ENCODE measurements at places on chromosomes 1 and 21. TPM values are rescaled to one million over a fixed set of nuclear protein-coding genes. Genes with fewer than 3 reads are reported as not detected.

- no peak for DNase-seq
- no peak overlapping the region for H3K4me3 ChIP-seq
- no peaks in the 10 kb centered on the region for H3K27me3 ChIP-seq
- no peak overlapping the region for H3K27ac ChIP-seq
- no peaks in the 10 kb centered on the region for H3K36me3 ChIP-seq
Observed at GRCh38 chr1:197327776-197328364, 59.8 kb downstream of the CRB1 start.

DNA sequence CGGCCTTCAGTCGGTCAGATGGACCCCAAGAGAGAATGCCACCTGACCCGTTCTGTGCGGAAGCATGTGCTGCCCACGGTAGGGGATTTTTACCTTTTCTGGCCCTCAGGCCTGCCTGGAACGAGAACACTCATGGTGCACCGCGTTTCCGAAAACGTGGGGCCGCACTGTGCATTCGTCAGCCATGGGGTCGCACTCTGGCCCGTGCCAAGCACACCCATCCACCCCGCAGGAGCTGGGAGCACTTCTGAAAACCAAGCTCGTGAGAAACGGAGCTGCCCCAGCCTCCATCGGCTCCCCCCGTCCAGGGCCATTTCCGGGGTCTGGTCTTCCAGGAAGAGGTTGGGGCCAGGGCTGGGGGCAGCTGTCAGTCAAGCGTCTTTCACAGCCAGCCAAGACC, 72.8 kb downstream of the PRDM16 start:
- H3K27ac ChIP-seq = no peak overlapping the region
- no peaks in the 10 kb centered on the region for H3K27me3 ChIP-seq
- no peak overlapping the region for H3K4me3 ChIP-seq
- DNase-seq = no peak
- no peaks in the 10 kb centered on the region for H3K4me1 ChIP-seq
- no peaks in the 10 kb centered on the region for H3K36me3 ChIP-seq

DNA sequence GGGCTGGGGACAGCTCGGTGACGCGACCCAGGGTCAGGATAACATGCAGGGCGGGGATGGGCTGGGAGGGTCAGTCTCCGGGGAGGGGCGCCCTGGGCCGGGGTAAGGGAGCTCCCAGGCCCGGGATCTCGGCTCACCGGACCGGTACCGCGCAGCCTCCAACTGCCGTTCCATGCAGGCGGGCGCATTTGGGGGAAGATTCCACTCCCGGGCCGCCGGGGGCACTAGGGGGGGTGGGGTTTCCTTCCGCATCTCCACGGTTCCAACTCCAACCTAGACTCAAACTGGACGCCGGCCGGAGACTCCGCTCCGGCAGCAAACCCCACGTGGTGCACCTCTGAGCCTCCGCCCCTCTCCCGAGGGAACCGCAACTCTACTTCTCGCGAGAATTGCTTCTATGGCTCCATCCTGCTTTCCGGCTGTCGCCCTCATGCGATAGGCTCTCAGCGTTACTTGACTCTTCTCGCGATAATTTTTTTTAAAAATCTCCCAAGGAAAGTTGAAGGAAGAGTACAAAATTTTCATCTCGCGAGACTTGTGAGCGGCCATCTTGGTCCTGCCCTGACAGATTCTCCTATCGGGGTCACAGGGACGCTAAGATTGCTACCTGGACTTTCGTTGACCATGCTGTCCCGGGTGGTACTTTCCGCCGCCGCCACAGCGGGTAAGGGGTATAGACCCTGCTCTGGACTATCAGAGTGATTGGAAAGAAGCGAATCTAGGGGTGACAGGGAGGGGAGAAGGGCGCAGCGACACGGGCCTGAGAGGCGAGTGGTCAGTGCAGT, at the start of the genes ATP5PB and WDR77:
Gene ATP5PB, plus strand, starts transcription at position 547 of the 785 bp plus-strand sequence. Its CDS starts 78 bp downstream, at position 625.
Gene WDR77, minus strand, starts transcription at position 339 of the 785 bp plus-strand sequence. Its CDS starts 87 bp downstream, at position 252.
- H3K27me3 ChIP-seq = no peaks in the 10 kb centered on the region
- DNase-seq = peak; percentile 93
- peak within 1 kb of the TSS; percentile 90 for H3K27ac ChIP-seq
- no peaks in the 10 kb centered on the region for H3K4me1 ChIP-seq
- no peaks in the 10 kb centered on the region for H3K36me3 ChIP-seq

DNA sequence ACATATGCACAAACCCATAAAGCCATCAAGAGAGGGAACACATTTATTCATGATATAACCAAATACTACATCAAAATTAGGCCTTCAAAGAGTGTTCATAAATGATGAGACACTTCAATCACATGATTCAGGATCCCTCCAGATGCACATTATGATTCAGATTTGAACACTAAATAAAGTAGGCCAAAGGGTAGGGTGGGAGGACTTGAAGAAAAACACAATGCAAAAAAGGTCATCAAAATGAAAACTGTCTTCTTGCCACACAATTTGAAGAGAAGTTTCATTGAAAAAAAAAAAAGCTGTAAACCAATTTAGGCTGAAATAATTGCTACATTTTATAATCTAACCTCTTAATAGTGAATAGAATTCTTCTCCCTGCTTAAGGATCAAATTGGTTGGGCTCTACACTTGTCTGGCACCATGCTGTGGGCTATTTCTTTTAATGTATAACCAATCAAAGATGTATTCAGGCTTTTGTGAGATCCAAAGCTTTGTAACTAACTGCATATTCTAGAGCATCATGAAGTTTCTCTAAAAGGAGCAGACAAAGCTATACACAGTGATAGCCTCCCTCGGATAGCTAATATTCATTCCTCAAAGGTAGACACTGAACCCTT, 58.1 kb downstream of the ZSWIM5 start:
- H3K27me3 ChIP-seq = no peaks in the 10 kb centered on the region
- no peak overlapping the region for H3K27ac ChIP-seq
- H3K4me1 ChIP-seq = no peaks in the 10 kb centered on the region
- H3K36me3 ChIP-seq = no peaks in the 10 kb centered on the region

- H3K27me3 ChIP-seq = no peaks in the 10 kb centered on the region
- no peak overlapping the region for H3K27ac ChIP-seq
- H3K4me3 ChIP-seq = no peak overlapping the region
- no peaks in the 10 kb centered on the region for H3K4me1 ChIP-seq
Observed at GRCh38 chr1:179550746-179551682, 24.7 kb downstream of the NPHS2 start.

DNA sequence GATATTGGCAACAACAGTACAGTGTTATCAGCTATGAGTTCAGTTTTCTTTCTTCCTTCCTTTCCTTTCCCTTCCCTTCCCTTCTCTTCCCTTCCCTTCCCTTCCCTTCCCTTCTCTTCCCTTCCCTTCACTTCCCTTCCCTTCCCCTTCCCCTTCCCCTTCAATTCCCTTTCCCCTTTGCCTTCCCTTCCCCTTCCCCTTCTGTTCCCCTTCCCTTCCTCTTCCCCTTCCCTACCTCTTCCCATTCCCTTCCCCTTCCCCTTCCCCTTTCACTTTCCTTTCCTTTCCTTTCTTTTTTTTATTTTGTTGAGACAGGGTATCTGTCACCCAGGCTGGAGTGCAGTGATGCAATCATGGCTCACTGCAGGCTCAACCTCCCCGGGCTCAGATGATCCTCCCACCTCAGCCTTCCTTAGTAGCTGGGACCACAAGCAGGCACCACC, 72.3 kb upstream of the CAPZB start:
- H3K4me3 ChIP-seq = no peak overlapping the region
- H3K36me3 ChIP-seq = no peaks in the 10 kb centered on the region
- no peaks in the 10 kb centered on the region for H3K27me3 ChIP-seq
- H3K4me1 ChIP-seq = no peaks in the 10 kb centered on the region
- DNase-seq = no peak

DNA sequence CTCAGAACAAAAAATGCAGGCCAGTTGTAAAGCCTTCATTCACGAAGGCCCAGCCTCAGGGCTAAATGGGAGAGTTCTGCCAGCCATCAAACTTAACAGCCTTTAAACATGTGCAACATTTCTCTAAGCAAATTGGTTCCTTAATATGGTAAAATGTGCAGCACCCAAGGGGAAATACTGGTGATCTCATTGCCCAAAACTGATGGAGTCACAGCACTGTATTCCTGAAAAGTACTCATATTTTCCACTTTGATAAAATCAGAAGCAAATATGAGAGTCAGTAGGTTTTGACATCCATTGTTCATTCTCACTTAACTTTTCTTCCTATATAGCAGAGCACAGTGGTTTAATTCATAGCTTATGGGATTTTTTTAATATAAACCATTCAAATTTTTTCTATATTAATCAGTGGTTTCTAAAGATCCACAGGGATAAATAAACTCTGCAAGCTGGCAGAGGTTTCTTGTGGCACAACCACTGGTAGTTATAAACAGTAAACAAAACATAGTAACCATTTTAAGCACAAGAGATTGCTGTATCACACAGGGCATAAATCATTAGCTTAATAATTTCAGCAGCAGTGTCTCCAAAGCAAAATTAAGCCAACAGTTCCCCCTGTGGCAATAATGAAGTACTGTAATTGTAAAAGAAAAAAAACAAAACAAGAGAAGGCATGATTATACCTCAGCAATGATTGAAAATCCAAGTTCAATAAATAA, 106.9 kb upstream of the LYPLAL1 start:
- no peaks in the 10 kb centered on the region for H3K36me3 ChIP-seq
- no peaks in the 10 kb centered on the region for H3K4me1 ChIP-seq
- no peak overlapping the region for H3K27ac ChIP-seq

DNA sequence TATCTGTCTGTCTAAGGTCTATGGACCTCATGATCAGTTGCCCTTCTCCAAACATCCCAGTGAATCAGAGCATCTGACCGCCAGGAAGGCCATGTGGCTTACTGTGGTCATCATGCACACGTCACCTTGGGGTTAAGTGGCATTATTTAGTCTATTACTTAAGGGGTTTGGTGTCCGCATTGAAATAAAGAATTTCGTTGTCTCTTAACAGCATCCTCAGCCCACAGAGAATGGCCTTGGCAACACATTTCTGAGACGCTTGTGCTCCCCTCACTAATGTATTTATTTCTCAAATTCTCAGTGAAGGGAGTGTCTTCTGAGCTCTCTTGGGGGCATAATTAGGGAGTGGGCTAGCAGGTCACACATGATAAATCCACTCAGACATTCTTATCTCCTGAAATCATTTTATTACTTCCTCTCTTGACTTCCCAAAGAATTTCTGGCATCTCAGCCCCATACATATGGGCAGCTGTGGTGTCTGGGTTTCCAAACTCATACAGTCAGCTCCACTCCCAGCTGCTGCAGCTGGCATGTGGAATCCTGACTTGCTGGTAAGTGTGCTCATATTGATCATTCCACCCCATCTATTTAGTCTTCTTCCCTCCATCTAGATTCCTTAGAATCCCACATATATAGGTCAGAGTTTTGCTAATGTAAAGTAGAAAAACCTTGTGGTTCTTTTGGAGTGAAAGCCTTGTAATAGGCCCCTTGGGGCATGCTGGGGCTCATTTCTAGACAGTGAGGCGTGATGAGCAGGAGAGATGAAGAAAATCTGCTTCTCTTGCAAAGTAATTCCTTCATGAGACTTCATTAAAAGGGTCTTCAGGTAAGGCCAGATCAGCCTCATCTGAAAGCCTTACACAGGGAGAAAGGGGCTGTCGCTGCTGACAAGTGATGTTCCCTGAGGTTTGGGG, 110.5 kb downstream of the HHAT start:
- no peak for DNase-seq
- H3K27me3 ChIP-seq = no peaks in the 10 kb centered on the region
- H3K27ac ChIP-seq = no peak overlapping the region
- H3K4me1 ChIP-seq = no peaks in the 10 kb centered on the region
- H3K36me3 ChIP-seq = no peaks in the 10 kb centered on the region

DNA sequence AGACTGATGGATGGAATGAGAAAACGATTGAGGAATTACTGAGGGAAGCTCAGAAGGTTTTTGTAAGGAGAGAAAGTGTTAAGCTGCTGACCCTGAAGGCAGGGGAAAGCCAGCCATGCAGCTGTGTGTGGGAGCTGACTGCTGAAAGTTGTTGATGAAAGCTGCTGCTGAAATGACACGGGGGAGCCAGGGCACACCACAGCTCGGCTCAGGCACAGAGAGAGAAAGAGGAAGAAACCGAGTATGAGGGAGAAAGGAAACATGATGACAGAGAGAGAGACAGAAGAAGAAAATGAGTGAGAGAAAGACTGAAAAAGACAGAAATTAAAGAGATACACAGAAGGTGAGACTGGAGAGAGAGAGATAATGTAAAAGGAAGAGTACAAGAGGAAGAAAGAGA, 115.5 kb downstream of the LRRC53 start:
- no peaks in the 10 kb centered on the region for H3K27me3 ChIP-seq
- no peaks in the 10 kb centered on the region for H3K36me3 ChIP-seq
- no peaks in the 10 kb centered on the region for H3K4me1 ChIP-seq
- DNase-seq = no peak
- H3K27ac ChIP-seq = no peak overlapping the region

GRCh38 chr1:212067787-212068186, 32.2 kb downstream of the DTL start:
- no peak overlapping the region for H3K27ac ChIP-seq
- no peaks in the 10 kb centered on the region for H3K27me3 ChIP-seq
- no peak for DNase-seq
- no peak overlapping the region for H3K4me3 ChIP-seq
- no peaks in the 10 kb centered on the region for H3K36me3 ChIP-seq

- H3K36me3 ChIP-seq = no peaks in the 10 kb centered on the region
- no peak for DNase-seq
- no peak overlapping the region for H3K27ac ChIP-seq
- no peaks in the 10 kb centered on the region for H3K27me3 ChIP-seq
- no peak overlapping the region for H3K4me3 ChIP-seq
Observed at GRCh38 chr21:31012133-31013089, 25.9 kb downstream of the KRTAP19-8 start.

DNA sequence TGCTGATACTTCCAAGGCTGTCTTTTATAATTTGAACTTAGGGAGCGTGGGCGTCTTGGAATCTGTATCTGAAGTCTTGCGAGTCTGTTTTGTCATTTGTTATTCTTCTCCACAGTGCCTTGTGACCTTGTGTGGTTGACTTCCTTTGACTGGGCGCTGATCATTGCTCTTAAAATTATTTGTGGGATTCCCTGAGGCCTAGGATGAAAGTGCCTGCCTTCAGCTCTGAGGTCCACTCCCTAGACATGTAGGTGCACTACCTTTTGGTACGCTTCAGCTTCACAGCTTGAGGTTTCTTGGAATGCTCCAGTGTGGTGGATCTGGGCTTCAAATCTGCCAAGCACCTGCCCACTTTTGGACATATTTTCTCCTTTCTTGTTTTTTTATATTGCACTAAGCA, 50.2 kb upstream of the IGSF5 start:
- DNase-seq = no peak
- no peaks in the 10 kb centered on the region for H3K4me1 ChIP-seq
- no peak overlapping the region for H3K27ac ChIP-seq
- H3K36me3 ChIP-seq = no peaks in the 10 kb centered on the region
- no peaks in the 10 kb centered on the region for H3K27me3 ChIP-seq

Gene MED8
- total RNA-seq = 42.9 TPM

Gene SIPA1L2
- 16.3 TPM for total RNA-seq

Gene CD1E
- 0.64 TPM for total RNA-seq

Gene FMO5
- total RNA-seq = 7.8 TPM

Gene FTCD
- 0.59 TPM for total RNA-seq

Gene TSNAX
- 28.2 TPM for total RNA-seq

Gene DMAP1
- 66.2 TPM for total RNA-seq

Gene LCE1B
- total RNA-seq = not detected

Gene CDA
- 0.98 TPM for total RNA-seq

Gene RIMKLA
- total RNA-seq = 0.73 TPM

Gene LCE1D
- not detected for total RNA-seq

Gene ARHGAP30
- total RNA-seq = 16.5 TPM

Gene HIVEP3
- 9.2 TPM for total RNA-seq
